ENCODE measurements at places on chromosomes 16 and 17.

GRCh38 chr17:34613064-34614019, 34.0 kb downstream of the TMEM132E start:
- DNase-seq: no peak

DNA sequence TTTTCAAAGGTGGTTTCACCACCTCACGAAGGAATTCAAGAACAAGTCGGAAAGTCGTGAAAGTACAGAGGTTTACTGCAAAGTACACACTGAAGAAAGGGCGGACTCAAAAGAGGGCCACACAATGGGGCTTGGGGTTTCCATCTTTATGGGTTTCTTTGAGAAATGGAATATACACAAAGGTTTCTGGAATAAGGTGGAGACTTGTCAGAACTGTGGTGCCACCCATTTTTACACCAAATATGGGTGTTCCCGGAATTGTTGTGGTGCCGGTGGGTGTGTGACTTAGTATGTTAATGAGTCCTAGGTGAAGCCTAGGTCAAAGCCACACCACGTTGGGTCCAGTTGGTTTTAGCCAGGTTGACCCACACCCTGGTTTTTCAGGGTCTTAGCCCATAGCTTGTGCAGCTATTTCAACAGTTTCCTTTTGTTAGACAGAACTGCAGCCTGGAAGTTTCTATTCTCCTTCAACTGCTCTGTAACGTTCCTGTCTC, 567 bp upstream of the GCSH start:
- no peak for DNase-seq

DNA sequence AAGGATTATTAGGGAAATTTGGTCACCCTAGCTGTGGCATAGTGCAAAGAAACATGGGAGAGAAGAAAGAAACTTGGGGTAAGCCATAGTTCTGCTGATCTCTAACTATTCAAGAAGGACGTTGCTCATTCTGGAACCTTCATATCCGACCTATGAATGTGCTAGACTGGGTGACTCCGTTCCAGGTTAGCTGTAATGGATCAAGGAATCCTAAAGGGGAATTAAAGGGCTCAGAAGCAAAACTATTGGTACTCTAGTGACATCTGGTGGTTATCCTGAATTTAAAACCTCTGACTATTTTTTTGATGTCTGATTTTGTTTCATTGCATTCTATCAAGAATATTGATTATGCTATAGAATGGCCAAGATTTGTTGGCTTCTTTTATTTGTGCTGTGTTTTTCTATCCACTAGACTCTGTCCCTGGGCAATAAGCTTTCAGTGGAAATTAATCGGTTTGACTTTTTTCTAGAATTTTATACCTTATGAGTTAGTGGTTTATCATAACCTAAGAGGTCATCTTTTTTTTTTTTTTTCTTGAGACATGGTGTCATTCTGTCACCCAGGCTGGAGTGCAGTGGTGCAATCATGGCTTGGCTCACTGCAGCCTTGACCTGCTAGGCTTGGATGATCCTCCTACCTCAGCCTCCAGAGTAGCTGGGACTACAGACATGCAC, 19.5 kb downstream of the PCTP start:
- no peak for DNase-seq

- no peak for DNase-seq
Observed at GRCh38 chr16:75379911-75380847, 53.1 kb downstream of the CFDP1 start.

DNA sequence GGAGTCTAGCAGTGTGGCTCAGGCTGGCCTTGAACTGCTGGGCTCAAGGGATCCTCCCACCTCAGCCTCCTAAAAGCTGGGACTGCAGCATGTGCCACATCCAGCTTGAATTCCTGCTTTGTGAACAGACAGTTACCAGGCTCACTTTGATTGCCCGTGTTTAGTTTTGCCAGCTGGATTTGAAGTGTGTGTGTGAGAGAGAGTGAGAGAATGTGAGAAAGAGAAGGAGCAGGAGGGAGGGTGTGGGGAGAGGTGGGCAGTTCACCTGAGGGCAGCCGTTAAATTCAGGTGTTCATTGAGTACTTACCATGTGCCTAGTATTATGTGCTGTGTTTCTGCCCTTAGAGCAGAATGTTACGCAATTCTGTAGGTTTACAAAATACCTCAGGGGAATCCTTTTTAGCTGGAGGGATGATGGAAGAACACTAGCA, 4.7 kb downstream of the DUSP14 start:
- no peak for DNase-seq

- peak; percentile 77 for DNase-seq
Observed at GRCh38 chr16:30984669-30985400, at the start of gene HSD3B7. TSS of gene HSD3B7 (plus strand) at chr16:30985207. CDS start at chr16:30985659, 452 bp downstream.

- DNase-seq: no peak
Observed at GRCh38 chr17:2485543-2485942, 26.1 kb downstream of the METTL16 start.

DNA sequence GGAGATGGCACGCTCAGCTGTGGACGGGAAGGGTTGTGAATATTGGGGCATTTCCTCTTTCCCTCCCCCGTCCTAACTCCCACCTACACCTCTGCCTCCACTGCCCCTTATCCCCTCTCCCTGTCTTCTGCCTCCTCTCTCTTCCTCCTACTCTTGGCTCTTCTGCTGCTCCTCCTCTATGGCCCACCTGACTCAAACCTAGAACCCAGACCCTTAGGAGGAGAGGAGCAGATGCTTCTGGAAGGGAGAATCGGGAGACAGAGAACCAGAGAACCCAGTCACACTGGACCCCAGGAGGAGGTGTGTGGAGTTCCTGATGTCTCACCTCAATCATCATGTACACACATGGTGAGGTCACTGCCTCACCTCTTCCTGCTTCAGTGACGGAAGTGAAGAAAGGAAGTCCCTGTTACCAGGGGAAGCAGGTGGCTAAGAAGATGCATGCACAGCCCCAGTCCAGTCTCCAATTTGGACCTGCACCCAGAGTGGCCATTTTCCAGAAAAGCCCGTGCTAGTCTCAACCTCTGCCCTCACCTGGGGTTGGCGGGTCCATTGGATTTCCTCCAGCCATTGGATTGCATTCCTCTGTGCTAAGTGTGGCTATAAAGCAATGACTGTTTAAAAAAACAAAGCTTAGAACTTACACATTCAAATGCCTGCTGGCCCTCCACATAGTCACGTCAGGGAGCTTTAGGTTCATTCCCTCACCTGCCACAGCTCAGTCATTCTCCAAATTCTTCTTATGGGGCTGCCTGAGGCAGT, 4.0 kb downstream of the RNF222 start:
- no peak for DNase-seq

- DNase-seq: no peak
Observed at GRCh38 chr17:56482229-56482628, 111.3 kb upstream of the NOG start.

DNA sequence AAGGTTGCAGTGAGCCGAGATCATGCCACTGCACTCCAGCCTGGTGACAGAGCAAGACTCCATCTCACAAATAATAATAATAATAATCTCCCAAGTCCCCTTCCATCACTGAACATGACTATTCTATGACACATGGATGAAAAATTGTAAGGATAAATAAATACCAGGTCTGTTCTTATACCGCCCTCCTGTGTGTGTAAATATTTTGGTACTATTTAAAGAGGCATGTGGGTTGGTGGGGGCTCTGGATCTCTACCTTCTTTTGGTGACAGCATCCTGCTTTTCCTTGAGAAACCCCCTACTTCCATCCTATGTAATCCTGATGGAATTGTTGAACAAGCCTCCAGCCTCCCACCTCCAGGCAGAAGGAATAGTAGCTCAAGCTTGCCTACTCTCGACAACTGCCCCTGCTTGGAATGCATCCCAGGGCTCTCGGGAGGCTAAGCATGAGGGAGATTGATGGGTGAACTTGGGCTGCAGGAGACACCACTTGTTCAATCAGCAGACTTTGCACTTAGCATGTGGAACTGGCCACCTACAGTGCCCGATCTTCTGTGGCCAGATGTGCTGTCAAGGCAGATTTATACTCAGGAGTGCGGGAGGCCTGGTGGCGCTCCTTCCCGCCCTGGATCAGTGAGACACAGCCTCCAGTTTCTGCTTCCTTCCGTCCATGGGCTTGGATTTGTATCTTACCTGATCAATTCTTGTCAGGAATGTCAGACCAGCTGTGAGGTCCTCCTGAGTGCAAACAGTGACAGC, 287.4 kb downstream of the SLC39A11 start:
- DNase-seq: no peak

DNA sequence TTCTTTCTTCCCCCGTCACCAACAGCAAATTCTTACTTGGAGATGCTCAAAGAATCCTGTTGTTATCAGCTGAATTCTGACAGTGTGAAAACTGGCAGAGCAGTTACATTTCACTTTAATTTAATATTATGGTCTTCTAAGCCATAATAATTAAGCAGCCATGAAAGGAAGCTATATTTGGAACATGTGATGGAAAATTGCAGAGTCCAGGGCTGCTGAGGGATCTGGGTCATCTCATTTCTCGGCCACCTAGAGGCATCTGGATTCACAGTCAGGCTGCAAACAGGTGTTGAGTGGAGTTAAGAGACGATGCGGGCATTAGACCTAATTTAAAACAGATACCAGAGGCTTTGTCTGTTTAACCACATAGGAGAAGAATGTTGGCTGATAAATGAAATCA, 38.4 kb downstream of the CHD9NB start:
- DNase-seq: no peak

DNA sequence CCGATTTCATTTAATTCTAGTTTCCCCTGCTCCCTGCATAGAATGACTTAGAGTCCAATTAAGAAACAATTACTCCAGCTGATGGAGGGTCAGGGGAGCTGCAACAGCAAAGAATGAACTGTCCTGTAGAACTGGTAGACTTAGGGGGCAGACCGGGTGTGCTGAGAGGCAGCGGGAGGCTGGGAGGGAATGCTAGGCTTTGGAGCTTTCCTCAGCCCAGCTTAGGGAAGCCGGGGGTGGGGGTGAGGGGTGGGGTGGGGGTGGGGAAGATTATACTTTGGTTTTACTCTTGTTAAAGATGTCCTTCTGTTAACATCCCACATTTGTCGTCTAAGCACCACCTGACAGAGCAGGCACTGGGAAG, 458.6 kb upstream of the ASIC2 start:
- no peak for DNase-seq

DNA sequence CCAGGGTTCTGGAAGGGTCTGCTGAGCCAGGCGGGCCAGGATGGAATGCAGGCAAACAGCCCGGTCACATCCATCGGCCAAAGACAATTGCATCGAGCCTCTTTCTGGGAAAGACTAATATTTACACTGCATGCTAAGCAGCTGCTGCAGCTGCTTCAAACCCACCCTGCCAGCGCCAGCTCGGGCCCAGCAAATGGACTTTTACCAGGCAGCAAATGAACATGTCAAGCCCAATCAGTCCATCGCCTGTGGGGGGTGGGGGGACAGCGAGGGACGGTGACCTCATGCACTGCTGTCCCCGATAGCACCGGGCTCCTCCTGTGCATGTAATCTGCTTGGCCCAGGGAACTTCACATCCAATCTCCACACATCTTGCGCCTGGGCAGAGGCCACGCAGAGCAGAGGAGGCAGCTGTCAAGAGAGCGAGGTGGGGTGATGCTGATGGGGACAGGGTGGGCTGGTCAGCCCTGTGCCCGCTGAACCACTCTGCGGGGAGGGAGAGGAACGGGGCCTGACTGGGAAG, 39.4 kb upstream of the CDH5 start:
- DNase-seq: no peak

- DNase-seq: no peak
Observed at GRCh38 chr17:5042157-5043022, 7.2 kb upstream of the SLC52A1 start.

DNA sequence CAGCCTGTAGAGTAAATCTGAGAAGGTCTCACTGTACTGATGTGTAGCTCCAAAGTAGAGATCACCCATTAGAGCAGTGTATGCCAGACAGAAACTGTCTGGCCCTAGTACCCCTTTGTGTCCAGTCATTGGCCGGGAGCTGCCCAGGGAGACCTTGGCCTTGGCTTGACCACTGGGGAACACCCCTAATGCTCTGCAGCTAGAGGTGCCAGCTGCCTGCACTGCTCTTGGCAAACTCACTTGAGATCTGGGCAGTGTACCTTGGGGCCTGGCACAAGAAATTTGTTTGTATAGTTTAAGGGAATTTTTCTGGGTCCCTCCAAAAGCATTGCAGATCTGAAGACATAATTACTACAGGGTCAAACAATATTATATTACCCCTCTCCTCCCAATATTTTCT, 78.7 kb upstream of the MPHOSPH6 start:
- no peak for DNase-seq
